ENCODE measurements at places on chromosomes 2 and 18.
A peak's percentile ranks its signal among the peaks of the same experiment; 100 is the strongest.

DNA sequence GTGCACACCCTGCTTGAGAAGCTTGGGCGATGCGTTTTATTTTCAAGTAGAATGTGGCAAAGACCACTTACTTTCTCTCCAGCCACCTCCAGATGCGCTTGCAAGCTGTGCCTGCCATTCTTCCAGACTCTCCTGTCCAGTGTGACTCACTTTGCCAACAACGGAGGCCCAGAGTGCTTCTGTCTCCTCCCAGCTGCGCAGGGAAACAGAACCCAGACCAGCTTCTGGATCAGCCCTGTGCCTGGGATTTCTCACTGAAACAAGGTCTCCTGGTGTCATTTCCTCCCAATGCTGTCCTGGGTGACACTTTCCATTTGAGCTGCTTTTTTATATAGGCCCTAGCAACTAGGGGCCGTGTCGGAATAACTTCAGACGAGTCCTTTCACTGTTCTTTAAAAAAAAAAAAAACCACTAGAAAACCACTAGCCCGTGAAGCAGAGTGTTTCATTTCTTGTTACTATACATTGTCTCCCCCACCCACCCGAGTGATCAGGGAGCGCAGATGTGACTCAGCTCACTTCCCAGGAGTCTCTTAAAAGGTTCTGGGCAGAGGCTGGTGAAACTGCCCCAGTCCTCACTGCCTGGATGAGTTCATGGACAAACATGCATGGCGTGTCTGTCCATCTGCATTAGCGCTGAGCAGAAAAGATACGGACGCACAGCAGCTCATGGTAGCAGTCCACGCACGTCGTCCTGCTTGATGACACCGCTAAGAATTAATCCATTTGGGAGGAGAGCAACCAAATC lies 25.3 kb upstream of the RPL31 start:
- no peak for DNase-seq

DNA sequence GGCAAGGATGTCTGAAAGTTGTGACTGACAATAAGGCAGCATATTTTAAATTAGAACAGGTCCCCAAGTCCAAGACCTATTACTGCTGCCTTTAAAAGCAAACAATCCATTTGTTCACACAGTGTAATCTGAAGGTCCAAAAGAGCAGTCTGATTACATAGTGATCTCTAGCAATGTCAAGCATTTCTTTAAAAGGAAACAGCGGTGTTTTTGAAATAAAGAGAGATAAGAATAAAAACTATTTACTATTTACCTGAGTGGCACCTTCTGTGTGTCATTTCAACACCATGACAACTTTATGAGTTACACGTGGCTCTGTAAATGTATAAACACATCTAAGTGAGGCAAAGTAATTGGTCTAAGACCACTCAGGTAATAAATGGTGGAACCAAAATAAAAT lies 1009.9 kb upstream of the CNTNAP5 start:
- no peak for DNase-seq

DNA sequence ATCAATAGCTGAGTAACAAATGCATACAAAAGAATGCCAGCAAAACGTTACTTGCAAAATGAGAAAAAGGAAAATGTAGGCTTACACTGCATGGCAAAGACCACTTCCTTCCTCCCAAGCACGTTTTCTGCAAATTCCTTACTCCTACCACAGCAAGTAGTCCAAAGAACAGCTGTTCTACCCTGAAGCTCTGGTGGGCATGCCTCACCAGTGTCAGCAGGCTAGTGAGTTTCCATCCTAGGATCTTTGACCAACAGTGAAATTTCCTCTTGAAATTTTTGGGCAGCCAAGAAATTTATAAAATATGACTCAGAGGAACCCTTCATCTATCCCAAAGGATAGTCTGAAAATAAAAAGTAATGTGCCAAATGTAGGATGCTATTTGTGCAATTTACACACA lies 123.9 kb downstream of the ZNF532 start:
- no peak for DNase-seq

GRCh38 chr2:5359397-5359796 lies 332.8 kb upstream of the SOX11 start:
- no peak for DNase-seq

- DNase-seq, result no peak
Observed at GRCh38 chr18:23503963-23504344, 643 bp downstream of the RMC1 start.

GRCh38 chr18:56992777-56993176 lies 154.1 kb upstream of the BOD1L2 start:
- DNase-seq, result no peak

DNA sequence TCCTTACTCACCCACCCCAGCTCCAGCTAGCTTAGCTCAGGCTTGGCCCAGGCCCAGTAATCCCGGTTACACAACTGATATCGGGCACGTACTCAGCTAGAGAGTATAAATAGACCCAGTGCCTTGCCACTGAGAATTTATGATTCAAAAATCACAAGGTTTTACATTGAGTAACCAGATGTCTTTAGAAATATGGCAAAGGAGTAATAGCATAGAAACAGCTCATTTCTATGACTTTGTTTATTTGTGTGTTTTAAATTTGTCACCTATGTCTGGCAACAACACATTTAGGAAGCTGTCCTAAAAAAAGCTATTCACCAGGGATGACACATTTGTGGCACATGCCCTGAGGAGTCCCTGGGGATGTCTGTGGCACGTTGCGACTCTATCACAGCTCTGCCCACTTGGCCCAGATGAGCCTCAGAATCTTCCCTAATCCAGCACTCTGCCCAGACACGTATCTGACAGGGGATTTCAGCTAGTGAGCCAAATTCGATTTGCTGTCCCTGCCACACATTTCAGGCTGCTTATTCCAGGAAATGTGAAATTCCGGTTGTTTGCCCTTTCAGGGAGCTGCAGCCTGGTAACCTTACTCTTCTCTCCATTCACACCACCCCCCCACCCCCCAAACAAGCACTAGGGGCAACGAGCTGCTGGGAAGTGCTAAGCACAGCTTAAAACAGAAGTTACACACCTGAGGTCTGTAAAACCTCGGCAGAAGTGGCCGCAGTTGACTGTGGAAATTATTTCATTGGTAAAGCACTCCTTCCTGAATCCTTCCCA lies 85.4 kb upstream of the ZCCHC2 start:
- DNase-seq, result no peak

DNA sequence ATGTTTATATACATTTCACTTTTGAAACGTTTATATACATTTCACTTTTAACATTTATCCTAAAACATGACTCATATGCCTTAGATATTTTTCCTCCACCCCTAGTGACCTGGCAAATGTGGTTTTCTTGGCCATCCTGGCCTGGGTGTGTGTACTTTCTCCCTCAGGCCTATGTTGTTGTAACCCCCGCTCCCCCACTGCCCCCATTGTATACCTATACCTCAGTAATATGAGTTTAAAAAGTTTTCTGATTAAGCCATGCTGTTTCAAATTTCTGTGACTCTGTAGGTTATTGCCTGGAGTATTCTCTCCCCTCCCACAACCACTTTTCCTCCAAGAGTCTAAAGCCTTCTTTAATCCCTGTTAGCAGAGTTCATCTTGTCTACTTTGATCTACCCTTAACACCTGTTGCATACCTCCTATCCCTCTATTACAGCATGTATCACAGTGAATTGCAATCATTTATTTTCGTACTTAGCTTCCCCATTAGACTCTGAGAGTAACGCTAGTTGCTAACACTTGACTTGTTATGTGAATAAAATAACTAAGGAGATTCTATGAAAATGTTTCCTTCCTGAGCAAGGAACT lies 67.9 kb downstream of the LCLAT1 start:
- DNase-seq, result no peak

DNA sequence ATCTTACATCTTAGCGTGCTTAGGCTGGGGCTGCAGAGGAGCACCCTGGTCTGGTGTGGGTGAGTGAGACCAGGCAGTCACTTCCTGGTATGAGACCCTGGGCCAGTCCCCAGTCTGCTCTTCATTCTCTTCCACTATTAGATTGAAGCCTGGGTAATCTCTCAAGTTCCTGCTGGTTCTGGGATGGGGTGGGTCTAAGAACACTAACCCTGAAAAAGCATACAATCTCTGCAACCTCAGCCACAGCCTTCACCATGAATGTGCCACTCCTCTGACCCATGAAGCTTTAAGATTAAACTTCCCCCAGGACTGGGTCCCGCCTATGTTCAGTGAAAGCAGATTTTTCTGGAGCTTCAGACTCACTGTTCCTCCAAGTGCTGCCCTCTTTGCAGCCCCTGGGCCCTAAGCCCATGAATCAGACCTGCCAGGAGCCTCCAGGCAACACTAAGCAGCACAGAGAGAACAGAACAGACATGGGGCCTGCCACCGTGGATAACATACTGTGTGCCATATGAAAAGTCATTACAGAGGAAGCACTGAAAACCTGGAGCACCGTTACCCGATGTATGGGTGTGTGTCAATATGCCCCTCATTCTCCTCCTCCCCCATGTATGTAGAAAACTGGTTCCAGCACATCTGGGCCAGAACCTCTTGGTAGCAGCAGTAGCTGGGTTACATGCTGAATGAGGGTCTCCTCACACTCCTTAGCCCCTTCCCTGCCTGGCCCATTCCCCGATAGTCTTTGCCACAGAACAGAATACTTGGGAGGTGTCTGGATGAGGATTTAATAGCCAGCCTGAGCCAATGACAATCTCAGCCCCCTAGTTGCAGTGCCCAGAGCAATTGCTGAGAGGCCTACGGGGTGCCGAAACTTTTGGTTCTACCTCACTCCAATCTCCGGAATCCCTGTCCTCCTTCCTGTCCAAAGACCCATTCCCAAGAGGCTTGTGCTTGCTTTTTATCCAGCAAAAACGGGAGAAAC lies 2.7 kb upstream of the SIX2 start:
- DNase-seq, result no peak

- DNase-seq, result no peak
Observed at GRCh38 chr18:65279668-65280305, 471.0 kb upstream of the CDH7 start.

GRCh38 chr18:61829108-61829507 lies 63.7 kb downstream of the RNF152 start:
- no peak for DNase-seq

DNA sequence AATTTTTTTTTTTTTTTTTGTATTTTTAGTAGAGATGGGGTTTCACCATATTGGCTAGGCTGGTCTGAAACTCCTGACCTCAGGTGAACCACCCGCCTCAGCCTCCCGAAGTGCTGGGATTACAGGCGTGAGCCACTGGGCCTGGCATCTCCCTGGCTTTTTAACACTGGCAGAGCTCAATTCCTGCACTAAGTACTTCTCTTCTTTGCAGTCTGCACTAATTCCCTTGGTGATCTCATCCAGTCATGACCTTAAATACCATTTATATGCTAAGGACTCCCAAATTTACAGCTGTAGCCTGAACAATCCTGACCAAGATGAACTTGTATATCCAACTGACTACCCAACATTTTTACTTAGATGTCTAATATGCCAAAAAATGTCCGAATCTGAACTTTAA lies 10.2 kb downstream of the PREPL start:
- no peak for DNase-seq

- DNase-seq, result no peak
Observed at GRCh38 chr2:24874035-24874434, 46.0 kb downstream of the ADCY3 start.

DNA sequence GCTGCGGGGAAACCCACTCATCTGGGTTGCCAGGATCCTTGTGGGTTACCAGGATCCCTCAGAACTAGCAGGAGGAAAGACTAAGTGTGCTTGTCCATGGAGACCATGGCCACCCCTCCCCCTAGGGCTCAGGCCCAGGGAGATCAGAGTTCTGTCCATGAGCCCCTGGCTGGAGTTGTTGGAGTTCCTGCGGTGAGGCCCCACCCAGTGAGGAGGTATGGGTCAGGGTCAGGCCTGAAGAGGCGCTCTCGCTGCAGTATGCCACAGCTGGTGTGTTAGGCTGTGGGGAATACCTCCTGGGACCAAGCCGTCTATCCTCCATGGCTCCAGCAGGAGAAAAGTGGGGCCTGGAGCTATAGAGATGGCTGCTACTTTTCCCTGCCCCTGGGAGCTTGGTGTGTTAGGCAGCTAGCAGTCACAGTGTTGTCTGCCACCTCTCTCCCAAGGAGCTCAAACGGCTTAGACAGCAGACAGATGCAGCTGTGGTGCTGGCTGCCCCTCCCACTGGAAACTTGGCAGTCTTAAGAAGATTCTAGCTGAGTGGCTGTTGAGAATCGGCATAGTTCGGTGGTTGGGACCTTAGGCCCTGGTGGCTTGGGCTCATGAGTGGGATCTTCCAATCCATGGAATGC lies 240.3 kb upstream of the CELF4 start:
- no peak for DNase-seq

- DNase-seq, result no peak
Observed at GRCh38 chr2:239307221-239307569, 93.6 kb downstream of the HDAC4 start.

- no peak for DNase-seq
Observed at GRCh38 chr2:200625958-200626363, 40.1 kb downstream of the AOX1 start.

DNA sequence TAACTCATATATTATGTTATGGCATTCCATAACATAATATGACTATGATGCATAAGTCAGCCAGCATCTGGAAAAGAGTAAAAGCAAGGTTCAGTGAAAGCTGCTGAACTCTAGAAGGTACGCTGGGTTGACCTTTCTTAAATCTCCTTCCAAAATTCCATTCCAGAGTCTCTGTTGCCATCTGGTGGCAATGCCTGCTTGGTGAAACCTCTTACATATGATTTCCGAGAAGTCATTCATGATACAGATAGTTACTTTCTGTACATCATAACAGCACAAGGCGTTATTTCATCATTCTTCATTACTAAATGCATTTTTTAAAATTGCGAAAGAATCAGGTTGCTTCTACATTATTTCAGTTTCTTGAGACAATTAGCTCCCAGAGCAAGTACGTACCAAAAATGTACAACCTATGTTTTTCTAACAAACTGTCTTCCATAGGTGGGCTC lies 7.0 kb upstream of the EPG5 start:
- DNase-seq, result peak; percentile 71

DNA sequence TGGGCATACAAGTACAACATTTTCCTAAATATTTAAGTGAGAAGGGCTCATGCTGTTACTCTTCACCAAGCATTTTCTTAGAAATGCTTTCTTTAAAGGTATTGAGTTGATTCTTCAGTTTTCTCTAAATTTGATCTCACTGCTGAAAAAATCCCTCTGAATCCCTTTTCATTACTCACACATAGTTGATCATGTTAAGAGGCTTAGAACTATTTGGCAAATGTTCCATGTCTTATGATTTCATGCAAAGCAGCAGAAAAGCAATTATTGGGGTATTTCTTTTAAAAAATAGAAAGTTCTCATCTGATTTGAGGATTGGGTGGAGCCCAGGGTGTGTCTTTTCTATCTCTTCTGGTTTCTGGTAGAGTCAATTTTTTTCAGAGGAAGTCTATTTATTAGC lies 1079.8 kb upstream of the ZEB2 start:
- no peak for DNase-seq

DNA sequence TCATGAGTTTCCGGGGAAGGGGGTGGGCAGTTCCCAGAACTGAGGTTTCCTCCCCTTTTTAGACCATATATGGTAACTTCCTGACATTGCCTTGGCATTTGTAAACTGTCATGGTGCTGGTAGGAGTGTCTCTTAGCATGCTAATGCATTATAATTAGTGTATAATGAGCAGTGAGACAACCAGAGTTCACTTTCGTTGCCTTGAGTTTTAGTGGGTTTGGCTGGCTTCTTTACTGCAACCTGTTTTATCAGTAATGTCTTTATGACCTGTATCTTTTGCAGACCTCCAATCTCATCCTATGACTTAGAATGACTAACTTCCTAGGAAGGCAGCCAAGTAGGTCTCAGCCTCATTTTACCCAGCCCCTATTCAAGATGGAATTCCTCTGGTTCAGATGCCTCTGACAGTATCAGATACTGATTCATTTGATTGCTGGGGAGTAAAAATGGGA lies 447.3 kb downstream of the XIRP2 start:
- DNase-seq, result no peak

GRCh38 chr2:46776687-46777327 lies 138.8 kb downstream of the MCFD2 start:
- DNase-seq, result peak; percentile 52

GRCh38 chr2:210171309-210172218 lies at the start of gene KANSL1L:
Gene KANSL1L (minus strand): TSS chr2:210171409. CDS start chr2:210154582, 16,827 bp downstream.
- peak; percentile 94 for DNase-seq

Data from stimulated activated CD4-positive, alpha-beta T cell treated with anti-CD3 and anti-CD28 coated beads, Interleukin-1b, Interleukin-23, amount 100 ng/mL, for 48 hours (primary cell).